ENCODE measurements at places on chromosomes 5 and 9.

DNA sequence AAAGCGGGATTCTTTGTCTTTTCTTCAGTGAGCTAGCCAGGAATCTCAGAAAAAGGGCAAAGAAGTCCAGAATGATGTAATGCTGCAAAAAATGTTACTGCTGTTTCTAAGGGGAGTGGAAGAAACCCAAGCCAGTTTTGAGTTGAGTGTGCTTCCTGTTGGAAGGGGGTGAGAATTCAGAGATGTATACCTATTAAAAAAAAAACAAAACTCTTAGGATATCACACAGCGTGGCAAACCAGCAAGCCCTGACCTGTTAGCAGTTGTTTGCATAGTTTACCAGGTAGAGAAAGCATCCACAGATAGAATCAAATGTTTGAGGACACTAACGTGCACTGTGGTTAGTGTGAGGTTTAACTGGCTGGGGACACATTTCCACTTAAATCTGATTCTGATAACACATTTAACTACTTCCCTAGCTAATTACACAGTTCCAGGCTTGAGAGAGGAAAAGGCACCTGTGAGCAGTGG is 11.4 kb downstream of the BASP1 start:
- peak; percentile 76 for DNase-seq

DNA sequence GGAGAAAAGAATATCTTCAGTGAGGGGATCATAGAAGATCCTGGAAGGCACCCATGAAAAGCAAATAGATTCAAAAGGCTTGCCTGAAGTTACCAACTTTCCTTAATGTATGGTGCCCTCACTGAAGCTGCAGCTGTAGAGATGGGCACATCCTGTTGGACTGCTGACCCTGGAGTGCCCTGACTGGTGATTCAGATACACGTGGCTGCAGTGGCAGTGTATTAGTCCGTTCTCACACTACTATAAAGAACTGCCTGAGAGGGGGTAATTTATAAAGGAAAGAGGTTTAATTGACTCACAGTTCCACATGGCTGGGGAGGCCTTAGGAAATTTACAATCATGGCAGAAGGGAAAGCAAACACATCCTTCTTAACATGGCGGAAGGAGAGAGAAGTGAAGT is 80.3 kb downstream of the OSMR start:
- DNase-seq = peak; percentile 29

GRCh38 chr9:133492061-133493021 is 13.4 kb upstream of the SLC2A6 start:
- no peak for DNase-seq

DNA sequence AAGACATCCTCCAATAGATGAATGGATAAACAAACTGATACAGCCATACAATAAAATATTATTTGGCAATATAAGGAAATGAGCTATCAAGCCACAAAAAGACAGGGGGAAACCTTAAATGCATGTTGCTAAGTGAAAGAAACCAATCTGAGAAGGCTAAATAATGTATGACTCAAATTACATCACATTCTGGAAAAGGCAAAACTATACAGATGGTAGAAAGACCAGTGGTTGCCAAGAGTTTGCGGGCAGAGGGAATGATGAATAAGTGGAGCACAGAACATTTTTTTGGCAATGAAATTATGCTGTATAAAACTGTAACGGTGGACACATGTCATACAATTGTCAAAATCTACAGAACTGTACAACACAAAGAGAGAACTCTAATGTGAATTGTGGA is 63.3 kb downstream of the CSF2 start:
- peak; percentile 81 for DNase-seq

Measured in fibroblast of skin of right biceps (primary cell).